ENCODE measurements at places on chromosomes 5 and 9. TPM values are rescaled to one million over a fixed set of nuclear protein-coding genes. Genes with fewer than 3 reads are reported as not detected.

The BHMT gene
- 11.6 TPM for total RNA-seq

The CDC20B gene
- total RNA-seq: not detected

The ARHGEF28 gene
- 16.9 TPM for total RNA-seq

The HIGD2A gene
- total RNA-seq: 62.0 TPM

The ABHD17B gene
- total RNA-seq: 46.6 TPM

The SPDL1 gene
- total RNA-seq: 22.5 TPM

The GRPEL2 gene
- total RNA-seq: 17.6 TPM

The CBY3 gene
- not detected for total RNA-seq

The OR13C8 gene
- not detected for total RNA-seq

The SV2C gene
- total RNA-seq: 2.1 TPM

The RNF180 gene
- total RNA-seq: 23.8 TPM

The ZNF462 gene
- total RNA-seq: 40.2 TPM

The CWC27 gene
- 21.8 TPM for total RNA-seq

The MSMP gene
- 0.53 TPM for total RNA-seq

The PFDN1 gene
- 40.6 TPM for total RNA-seq

The PTGR1 gene
- 60.1 TPM for total RNA-seq

The SHLD3 gene
- 9.9 TPM for total RNA-seq

The C1QTNF3 gene
- 87.9 TPM for total RNA-seq

The SLC6A19 gene
- total RNA-seq: not detected

Measured in urinary bladder (tissue), 4 donors.